ENCODE measurements at places on chromosomes 6 and 20.

DNA sequence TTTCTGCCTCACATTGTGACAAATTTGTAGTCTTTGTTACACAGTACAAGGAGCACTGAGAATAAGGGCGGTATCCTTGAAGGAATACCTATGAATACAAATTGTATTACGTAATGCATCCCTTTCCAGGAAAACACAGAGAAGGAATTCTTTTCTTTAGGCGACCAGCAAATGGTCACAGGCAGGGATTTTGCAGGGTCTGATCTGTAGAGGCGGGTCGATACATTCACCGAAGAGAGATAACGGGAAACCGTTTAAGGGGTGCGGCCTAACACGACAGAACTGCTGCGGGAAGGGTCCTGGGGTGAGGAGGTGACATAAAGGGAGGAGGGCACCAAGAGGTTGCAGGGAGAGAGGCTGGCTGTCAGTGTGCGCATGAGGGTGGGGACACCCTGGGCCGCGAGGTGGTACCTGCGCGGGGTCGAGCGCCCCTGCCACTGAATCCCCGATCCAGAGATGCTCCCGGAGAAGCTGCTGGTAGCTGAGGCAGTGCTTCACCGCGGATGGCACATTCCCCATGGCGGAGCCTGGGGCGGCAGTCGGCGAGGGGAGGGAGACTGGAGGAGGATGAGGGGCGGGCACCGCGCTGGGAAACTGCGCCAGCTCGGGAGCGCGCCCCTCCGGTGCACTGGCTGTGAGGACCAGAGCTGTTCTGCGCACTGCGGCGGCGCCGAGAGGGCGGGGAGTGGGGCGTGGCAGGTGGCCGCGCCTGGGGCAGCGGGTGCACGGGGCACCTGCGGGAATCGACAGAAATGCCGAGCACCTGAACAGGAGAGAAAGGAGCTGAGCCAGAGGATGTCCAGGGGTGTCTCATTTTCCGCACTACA, at the start of gene HMGCLL1:
Gene HMGCLL1, minus strand, starts transcription at position 656 of the 827 bp plus-strand sequence. Its CDS starts 137 bp downstream, at position 519.
- peak; percentile 11 for DNase-seq

DNA sequence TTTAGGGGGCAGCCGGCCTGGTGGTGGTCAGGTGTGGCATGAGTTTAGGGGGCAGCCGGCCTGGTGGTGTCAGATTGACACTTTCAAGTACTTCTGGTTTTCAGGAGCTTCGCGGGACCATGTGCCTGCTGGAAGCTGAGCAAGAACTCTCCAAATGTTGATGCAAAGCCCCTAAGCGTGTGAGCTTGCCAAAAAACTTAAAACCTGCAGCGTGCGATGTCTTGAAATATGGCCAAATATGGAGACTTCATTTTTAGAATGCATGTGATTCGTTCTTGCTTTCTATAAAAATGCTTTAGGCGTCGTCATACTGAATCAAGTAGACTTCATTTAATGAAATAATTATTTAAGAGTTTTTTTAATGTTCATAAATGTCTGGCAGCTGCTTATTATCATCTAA, 149.4 kb downstream of the SMOC2 start:
- DNase-seq, result no peak

- DNase-seq, result peak; percentile 98
Measured at GRCh38 chr20:50931306-50932015, at the start of gene ADNP. Gene ADNP (minus strand): TSS chr20:50931437. CDS start chr20:50903996, 27,441 bp downstream.

DNA sequence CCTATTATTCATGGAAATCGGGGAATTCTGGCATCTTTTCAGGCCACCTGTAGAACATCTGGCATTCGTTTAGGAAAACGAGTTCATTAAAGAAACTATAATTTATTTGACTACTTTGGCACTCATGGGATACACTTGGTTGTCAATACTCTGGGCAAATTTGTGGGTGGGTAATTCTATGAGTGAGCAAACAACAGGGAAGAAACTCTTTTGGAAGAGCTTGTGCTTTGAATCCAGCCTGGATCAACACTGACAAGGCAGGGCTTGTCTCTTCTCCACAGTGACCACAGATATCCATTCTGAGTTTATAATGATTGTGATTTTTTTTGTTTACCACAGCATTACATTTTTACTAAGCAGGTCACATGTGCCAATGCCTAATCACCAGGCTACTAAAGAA, 394.7 kb downstream of the THBS2 start:
- no peak for DNase-seq

Measured in choroid plexus epithelial cell (primary cell).